ENCODE measurements at places on chromosomes 12 and 14. TPM values are rescaled to one million over a fixed set of nuclear protein-coding genes. Genes with fewer than 3 reads are reported as not detected.

DNA sequence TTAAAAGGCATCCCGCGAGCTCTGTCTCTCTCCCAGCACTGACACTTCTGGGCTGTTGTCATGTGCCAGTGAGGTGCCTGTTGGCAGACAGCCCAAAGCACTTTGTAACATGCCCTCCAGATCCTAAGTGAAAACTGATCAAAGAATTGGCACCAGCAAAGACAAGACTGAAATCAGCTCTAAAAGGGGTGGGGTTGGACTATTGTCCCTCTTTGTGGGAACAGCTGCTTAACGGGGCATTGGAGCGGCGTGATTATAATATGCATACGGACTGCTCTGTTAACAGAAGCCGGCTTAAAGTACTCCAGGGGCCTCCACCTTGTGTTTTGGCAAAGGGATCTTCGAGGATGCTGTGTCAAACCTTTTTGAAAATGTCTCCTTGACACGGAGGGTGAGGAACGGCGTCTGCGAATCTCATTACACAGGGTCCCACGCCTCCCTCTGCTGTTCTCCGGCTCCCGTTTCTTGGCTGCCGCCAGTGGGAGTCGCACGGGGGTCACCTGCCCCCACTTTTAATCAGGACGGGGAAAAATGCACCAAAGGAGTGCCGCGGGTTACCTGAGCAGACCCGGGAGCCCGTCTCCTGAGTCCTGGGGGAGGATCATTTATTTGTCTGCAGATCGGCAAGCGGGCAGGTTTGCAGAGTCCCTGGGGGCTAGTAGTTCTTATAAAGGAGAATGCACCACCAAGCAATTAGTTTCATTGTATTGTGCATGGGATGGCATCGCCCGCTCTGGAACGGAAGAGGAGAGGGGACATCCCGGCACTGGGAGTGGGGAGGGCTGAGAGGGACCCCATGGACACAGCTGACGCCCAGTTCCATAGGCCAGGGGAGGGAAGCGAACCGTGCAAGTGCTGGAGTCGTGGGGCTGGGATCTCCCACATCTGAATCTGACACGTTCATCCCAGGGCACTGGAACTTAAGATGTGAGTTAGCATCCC lies 44.3 kb downstream of the SPRING1 start:
- no peak for ATAC-seq

- no peak for ATAC-seq
Measured at GRCh38 chr14:85444635-85445034, 85.3 kb upstream of the FLRT2 start.

DNA sequence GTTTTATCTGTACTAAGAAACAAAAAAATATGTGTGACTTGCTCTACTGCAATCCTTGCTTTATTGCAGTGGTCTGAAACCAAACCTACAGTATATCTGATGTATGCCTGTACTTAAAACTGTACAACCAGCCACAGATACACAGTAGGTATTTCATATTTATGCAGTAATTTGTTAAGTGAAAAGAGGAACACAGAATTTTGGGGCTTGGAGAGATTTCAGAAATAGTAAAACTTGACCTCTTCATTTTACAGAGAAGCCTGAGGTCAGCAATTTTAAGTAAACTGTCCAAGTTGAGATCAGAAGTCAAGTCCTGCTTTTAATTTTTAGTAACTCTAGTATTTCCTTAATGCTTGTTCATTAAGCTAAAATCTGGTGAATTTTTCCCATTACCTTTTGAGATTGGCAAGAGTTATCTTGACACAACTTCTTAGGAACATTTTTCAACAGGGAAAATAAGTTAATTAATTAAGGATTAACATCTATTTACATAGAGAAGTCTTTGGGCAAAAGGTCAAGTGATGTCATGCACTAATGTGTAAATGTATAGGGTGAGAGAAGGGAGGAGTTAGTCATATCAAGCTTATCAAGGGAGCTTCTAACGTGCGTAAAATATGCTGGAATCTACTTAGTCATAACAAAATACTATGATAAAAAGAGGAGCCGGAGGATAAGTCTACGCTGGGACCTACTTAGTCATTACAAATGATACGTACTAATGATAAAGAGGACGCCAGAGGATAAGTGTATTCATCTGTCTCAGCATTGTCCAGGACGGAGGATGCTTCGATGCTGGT lies 66.0 kb upstream of the GTF2A1 start:
- peak; percentile 20 for ATAC-seq

DNA sequence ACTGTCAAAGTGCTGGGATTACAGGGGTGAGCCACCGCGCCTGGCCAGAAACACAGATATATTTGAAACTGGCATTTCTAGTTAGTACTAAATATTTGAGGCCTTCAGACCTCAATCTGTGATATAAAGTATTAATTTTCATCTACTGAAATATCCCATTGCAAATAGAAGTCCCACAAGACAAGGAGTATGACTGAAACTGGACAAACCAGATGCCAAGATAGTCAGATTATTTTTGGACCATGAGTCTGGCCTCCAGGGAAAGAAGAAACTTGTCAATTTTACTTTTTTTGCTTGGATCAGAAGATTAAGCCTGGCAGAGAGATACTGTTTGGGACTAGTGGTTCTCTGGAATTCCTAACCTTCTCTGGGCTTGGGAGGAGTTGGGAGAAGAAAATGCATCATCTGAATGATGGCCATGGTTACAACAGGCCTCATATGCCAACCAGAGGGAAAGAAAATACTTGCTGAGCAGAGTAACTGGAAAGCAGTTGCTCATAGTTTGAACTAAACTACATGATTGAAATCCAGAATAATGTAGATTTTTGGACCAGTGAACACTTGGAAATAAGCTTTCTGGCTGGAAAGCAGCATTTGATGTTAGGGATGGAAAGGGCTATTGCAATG lies 2.9 kb upstream of the SMOC1 start:
- no peak for ATAC-seq

Gene BHLHE41
- total RNA-seq = 5.8 TPM

All from esophagus mucosa (tissue), 1 donor.